ENCODE measurements at places on chromosomes 5 and 9. TPM values are rescaled to one million over a fixed set of nuclear protein-coding genes. Genes with fewer than 3 reads are reported as not detected.
A peak's percentile ranks its signal among the peaks of the same experiment; 100 is the strongest.

- DNase-seq, result no peak
These were observed 91.1 kb downstream of the ZNF608 start for GRCh38 chr5:124655251-124655917.

Gene MUSK
- 1.1 TPM for total RNA-seq

GRCh38 chr9:91905991-91906469, 44.0 kb downstream of the ROR2 start:
- peak; percentile 41 for DNase-seq

GRCh38 chr9:75914883-75915452, 24.5 kb downstream of the PCSK5 start:
- no peak for DNase-seq

- no peak for DNase-seq
These were observed 490.1 kb upstream of the CD180 start for GRCh38 chr5:67686746-67687145.

Gene ZFP2
- 1.2 TPM for total RNA-seq

GRCh38 chr5:168467755-168468330, 18.4 kb upstream of the RARS1 start:
- DNase-seq, result no peak

Measured in left cardiac atrium (tissue), 4 donors.